ENCODE measurements at places on chromosomes 7 and 10.
A peak's percentile ranks its signal among the peaks of the same experiment; 100 is the strongest.

DNA sequence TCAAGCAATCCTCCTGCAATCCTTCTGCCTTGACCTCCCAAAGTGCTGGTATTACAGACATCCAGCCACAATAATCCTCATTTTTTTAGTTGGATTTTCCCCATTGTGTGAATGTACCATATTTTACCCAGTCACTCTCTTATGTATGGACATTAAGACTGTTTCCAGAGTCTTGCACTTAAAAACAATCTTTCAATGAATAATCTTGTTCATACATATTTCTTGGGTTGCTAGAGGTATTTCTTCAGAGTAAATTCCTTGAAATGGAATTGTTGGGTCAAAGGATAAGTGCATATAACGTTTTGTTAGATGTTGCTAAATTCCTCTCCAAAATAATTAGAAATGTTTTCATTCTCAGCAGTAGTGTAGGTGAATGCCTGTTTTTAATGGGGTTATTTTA lies 283.1 kb upstream of the KAT6B start:
- no peak for DNase-seq

- DNase-seq, result no peak
These were observed 59.5 kb upstream of the CAV2 start for GRCh38 chr7:116439841-116440549.

DNA sequence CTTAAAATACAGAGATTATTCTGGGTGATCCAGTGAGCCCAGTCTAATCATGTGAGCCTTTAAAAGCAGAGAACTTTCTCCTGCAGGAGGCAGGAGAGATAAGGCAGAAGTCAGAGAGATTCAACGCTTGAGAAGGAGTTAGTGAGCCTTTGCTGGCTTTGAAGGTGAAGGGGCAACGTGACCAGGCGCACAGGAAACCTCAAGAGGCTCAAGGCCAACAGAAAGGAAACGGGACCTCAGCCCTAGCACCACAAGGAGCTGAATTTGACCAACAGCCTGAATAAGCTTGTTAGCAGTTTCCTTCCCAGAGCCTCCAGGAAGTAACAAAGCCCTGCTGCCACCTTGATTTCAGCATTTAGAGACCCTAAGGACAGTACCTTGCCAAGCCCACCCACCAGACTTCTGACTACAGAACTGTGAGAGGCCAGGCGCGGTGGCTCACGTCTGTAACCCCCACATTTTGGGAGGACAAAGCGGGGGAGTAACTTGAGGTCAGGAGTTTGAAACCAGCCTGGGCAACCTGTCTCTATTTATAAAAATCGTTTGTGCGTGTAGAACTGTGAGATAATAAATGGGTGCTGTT lies 87.3 kb upstream of the KAT6B start:
- no peak for DNase-seq

GRCh38 chr10:26410356-26410755 lies 27.8 kb upstream of the APBB1IP start:
- no peak for DNase-seq

GRCh38 chr10:45557275-45557905 lies 115.2 kb downstream of the ZFAND4 start:
- DNase-seq, result peak; percentile 19

DNA sequence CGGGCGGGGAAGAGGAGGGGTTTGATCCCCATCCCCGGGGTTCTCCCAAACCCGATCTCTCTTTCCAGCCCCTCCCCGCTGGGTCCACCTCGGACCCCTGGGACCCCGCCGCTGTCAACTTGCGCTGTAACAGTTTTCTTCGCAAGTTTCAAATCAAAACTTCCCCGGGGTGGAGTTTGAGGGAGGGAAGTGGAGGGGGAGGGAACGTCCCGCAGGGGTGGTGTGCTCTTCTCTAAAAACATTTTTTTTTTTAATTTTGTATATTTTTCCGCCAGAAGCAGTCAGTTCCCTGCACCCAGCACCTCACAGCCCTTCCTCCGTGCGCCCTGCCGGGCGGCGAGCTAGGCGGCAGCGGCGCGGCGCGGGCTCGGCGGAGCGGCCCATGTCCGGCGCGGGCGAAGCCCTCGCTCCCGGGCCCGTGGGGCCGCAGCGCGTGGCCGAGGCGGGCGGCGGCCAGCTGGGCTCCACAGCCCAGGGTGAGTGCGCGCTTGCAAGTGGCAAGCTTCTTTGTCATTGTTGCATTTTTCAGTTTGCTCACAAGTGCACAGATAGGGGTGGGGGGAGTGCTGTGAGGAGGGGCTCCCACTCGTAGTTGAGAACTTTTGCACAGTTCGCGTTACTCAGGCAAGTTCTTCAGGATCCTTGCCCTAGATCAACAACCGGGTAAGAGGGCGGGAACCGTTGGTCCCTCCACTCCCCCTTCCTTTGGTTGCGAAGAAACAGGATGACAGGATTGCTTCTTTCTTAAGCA lies 933 bp downstream of the MDFIC start:
- no peak for DNase-seq
